ENCODE measurements at places on chromosomes 2 and 18.

GRCh38 chr2:237408335-237409000 lies 5.5 kb downstream of the COL6A3 start:
- no peak for DNase-seq

DNA sequence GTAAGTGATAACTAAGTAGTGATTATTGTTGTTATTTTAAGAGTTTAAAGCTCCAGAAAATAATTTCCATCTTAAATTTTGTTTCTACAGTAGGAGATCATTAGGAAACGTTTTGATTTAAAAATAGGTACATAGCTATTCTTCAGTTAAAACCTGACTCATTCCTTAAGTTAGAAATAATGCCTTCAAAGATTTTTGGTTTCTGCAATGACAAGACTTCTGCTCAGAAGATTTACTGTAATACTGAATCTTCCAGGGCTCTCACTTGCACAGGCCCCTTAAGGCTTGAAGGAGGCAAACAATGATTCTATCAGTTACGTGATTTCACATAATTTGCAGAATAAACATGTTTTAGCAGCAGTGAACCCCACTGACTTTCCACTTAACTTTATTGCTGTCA lies 333.7 kb downstream of the RAD51AP2 start:
- DNase-seq, result no peak

DNA sequence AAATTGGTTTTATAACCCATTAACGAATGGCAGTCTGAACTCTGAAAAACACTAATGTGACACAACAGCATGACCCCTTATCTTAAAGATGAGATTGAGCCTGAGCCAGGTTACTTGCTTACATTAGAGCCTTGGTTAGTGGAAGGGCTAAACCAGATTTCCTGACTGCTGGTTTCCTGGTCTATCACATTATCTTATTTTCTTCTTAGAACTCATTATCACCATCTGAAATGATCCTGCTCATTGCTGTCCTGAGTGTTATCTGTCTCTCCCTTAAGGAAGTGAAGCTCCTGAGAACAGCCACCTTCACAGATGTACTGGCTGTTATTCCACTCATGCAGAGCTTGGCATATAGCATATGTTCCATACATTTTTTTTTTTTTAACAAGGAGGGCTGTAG lies 9.0 kb upstream of the NRP2 start:
- no peak for DNase-seq

DNA sequence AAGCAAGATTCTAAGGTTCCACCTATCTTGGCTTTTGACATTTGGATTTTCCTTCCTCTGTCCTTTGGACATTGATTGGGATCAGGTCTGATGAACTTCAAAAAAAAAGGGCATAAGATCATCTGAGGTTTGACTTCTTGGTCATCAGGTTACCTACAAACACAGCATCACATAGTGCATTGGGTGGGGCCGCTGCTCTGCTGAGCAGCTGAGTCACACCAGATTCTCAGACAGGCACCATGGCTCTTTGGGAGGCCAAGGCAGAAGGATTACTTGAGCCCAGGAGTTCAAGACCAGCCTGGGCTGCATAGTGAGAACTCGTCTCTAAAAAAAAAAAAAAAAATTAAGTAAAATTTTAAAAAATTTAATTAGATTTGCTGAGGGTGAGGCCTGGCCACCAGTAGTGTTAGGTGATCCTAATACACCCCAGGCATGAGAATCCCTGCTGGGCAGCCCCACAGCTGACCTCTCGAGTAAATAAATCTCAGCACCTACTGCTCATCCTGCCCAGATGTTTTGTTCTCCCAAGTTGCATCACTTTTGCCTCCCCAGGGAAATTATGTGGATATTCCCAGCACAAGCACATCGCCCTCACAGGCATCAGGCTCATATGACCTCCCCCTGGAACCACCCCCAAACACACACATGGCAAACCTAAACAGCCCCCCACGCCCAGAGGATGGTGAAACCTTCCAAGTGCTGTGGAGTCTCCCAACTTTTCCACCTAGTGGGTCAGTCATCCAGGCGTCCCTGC lies 5.3 kb downstream of the MLPH start:
- DNase-seq, result no peak

DNA sequence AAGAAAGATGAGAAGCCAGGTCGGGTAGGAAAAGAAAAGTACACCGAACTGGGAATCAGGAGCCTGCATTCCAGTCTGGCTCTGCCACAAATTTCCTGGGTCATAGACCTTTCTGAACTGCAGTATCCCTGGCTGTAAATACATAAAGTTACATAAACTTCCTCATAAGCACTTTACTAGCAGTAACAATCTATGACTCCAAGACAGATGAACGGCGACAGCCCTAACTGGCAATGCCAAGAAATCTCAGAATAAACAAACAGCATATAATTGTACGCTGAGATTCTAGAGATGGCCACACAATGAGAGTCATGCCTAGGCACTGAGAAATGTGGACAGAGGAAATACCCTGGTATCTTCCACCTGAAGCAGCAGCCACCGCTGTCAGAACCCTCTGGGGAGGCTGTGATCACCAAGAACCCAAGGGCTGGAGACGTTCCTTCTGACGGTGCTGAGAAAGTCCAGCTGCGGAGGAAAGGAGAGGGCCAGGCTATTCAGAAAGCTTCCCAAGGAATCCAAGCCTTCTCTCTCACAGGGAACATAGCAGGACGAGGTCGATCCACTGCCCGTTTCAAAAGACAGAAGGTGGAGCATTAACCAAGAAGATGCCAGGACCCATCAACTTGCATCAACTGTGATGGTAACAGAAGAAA lies 89.3 kb upstream of the SLC66A3 start:
- no peak for DNase-seq

- no peak for DNase-seq
Measured at GRCh38 chr18:70221915-70222278, 16.4 kb upstream of the RTTN start.

DNA sequence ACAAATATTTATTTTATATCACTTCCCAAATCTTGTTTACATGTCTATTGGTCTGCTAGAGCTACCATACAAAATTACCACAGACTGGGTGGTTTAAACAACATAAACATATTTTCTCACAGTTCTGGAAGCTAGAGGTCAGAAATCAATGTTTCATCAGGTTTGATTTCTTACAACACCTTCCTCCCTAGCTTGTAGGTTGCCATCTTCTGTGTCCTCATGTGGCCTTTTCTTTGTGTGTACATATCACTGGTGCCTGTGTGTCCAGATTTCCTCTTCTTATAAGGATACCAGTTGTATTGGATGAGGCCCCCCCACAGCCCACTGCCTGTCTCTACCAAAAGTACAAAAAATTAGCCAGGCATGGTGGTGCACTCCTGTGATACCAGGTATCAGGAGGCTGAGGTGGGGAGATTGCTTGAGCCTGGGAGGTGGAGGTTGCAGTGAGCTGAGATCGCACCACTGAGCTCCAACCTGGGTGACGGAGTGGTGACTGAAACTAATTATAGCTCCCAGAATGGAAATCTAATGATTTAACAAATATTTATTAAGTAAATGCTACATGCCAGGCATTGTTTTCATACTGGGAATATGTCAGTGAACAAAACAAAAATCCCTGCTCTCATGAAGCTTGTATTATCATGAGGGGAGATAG lies 13.6 kb downstream of the EML4 start:
- no peak for DNase-seq

- no peak for DNase-seq
Measured at GRCh38 chr18:9809697-9810096, 76.1 kb upstream of the TXNDC2 start.

GRCh38 chr2:182826064-182826463 lies 40.4 kb downstream of the FRZB start:
- no peak for DNase-seq
